Activated CD8-positive, alpha-beta memory T cell treated with anti-CD3 and anti-CD28 coated beads for 1 hour (primary cell): ENCODE measurements at places on chromosomes 12 and 14.

DNA sequence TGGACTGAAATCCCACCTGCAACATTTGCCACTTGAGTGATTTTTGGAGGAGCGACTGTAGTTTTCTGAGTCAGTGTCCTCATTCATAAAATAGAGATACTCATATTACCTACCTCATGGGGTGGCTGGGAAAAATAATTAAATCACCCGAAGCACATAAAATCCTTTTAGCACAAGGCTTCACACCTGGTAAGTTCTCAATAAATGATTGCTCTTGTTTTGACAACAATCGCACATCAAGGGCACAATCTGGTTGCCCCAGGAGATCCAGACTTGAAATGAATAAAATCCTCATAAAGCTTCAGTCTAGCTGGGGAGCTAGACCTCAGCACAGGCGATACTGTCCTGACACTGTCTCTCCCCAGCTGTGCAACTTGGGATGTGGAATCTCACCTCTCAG is 76.0 kb upstream of the CCDC60 start:
- DNase-seq, result no peak

- peak; percentile 91 for DNase-seq
These were observed at the start of gene EID3 for GRCh38 chr12:104303538-104304151. EID3 (plus strand) TSS chr12:104303739; CDS start chr12:104303935, 196 bp downstream.

DNA sequence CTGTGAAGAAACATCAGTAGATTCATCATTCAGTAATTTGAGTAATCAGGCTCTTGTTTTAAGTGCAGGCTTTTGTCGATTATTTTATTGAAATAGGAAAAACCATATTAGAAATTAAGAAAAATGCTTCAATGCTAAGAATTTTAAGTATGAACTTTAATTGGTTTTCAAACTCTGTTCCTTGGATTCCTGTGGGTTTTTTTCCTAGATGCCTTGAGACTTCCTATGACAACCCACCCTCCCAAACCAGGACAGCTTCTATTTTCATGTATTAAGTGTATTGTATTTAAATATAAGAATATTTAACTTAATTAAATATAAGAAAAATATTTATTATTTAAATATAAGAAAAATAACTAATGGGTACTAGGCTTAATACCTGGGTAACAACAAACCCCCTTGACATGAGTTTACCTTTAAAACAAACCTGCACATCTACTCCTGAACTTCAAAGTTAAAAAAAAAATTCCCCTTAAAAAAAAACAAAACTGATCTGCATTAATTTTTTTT is 3.0 kb downstream of the ARHGAP5 start:
- DNase-seq, result no peak

GRCh38 chr14:35369701-35370191 is 34.8 kb downstream of the NFKBIA start:
- DNase-seq, result no peak

GRCh38 chr14:32934881-32935633 is 3.6 kb upstream of the NPAS3 start:
- DNase-seq, result no peak

- DNase-seq, result no peak
These were observed 53.8 kb downstream of the CALM1 start for GRCh38 chr14:90450667-90451066.

DNA sequence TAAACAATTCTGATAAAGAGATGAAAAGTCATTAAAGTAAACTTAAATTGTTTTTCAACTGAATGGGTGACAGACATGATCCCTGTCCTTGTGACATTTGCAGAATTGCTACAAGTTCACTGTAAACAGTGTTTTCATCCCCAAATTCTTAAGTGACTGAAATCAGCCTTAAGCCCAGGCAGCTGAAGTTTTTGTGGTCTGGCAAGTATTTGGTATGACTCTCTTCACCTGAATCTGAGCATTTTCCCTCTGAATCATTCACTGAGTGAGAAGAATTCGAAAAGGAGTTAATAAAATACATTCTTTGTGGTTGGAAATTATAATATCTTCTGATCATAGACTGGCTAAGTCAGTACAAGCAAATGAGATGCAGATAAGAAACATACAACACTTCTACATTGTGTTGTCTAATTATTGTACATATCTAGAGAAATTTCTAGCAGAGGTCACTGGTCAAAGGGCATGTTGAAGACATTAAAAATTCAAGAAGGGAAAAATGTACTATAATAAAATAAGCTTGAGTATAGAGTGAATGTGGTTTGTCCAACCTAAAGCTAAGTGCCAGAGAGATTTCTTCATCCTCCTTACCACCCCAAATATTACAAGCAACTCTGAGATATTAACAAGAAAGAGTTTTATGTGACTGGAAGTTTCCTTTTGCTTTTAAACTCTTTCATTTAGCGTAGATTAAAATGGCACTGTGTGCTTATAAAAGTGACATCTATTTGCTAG is 177.8 kb upstream of the DIO2 start:
- DNase-seq, result no peak

GRCh38 chr12:131477613-131478012 is 233.3 kb upstream of the SFSWAP start:
- DNase-seq, result no peak

DNA sequence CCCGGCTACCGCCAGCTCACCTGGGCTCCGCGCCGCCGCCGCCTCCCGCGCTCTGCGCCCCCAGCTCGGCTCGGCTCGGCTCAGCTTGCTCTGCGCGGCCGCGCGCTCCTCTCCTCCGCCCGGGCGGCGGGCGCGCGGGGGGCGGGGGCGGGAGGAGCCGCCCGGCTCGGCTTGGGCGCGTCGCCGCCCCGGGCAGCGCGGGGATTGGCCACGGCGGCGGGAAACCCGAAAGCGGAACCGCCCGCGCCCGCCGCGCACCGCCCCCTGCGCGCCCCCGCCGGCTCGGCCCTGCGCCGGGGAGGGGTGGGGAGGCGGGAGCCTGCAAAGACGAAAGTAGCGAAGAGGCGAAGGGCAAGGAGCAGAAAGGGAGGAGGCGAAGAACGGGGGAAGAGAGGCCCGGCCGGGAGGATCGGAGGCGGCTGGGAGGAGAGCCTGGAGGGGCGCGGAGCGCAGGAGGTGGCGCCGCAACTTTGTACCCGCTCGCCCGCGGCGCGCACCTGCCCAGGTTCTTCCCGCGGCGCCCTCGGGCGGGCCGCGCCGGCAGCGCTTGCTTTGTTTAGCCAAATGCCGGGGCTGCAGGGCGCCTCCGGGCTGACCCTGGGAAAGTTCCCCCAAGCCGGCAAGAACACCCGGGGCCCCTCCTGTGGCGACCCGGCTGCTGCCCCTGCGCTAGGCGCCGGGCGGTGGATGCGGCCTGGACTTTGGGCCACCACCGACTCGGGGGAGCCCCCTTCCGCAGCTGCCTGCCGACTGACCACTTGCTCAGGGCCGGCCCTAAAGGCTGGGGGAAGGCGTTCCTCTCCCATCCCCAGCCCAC is at the start of gene CAMKK2:
Gene CAMKK2, minus strand, starts transcription at position 92 of the 817 bp plus-strand sequence. CDS start 22,183 bp downstream, outside the sequence.
- DNase-seq, result peak; percentile 49

DNA sequence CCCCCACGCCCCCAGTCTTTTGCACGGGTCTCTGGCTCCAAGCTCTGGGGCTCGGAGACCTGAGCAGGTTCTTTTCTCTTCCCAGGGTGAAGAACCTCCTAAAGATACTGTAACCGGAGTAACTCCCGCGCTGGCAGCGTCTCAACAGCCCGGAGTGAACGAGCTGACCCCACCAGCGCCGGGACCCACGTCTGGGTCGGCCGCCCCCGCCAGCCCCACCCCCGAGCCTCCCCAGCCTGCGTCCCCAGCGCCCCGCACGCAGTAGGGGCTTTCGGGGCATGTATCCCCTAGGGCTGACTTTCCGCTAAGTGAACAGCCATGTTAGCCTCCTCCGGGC is 858 bp downstream of the SLC35F4 start:
- no peak for DNase-seq

DNA sequence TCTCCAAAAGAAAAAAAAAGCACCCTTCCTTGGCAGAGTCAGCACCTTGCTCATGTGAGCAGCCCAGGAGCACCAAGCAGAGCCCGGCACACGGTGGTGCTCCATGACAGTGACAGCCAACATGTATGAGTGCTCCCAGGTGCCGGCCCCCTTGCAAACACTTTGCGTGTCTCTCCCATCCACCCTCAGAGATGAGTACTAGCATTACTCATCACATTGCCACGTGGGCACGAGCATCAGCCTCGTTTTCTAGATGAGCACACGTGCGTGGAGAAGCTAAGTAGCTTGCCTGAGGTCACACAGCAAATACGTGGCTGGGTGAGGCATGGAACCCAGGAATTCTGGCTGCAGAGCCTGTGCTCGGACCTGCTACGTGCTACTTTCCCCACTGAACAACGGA is 177.9 kb upstream of the PRMT8 start:
- DNase-seq, result no peak

DNA sequence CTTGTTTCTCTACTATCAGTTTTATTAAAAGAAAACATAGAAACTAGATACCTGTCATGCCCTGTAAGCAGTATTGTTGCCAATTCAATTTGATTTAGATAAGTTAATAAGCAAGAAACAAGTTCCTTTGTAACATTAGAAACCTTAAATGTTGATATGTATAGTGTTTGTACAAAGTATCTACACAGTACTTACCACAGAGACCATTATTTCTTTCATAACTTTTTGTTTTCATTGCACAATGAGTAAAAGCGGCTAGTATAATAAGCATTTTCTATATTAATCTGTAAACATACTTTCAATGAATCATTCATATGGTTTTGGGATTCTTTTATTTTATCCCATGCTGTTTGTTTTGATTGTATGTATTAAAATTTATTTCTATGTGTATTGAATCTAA is 305.1 kb downstream of the TTC6 start:
- no peak for DNase-seq

GRCh38 chr14:49203676-49204075 is 382.5 kb downstream of the RPS29 start:
- no peak for DNase-seq

- no peak for DNase-seq
These were observed 88.9 kb downstream of the SLC2A13 start for GRCh38 chr12:40016980-40017379.

DNA sequence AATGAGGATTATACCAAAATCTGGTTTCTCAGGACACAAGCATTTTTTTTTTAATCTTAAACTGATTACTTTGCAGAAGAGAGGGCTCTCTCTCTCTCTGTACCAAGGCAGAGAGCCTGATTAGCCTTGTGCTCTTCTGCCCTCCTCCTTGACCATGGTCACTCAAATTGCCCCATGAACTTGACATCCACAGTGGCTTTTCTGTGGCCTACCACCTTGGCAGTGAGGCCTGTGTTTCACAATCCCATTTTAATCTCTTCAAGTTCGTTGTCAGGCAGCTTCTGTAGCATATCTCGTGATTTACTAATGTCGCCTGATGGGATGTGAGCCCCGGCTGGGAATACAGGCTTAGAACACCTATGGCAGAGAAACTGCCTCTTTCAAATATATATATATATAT is 30.7 kb upstream of the PWP1 start:
- no peak for DNase-seq

GRCh38 chr12:64760808-64761573 is 1.8 kb upstream of the GNS start:
- no peak for DNase-seq

DNA sequence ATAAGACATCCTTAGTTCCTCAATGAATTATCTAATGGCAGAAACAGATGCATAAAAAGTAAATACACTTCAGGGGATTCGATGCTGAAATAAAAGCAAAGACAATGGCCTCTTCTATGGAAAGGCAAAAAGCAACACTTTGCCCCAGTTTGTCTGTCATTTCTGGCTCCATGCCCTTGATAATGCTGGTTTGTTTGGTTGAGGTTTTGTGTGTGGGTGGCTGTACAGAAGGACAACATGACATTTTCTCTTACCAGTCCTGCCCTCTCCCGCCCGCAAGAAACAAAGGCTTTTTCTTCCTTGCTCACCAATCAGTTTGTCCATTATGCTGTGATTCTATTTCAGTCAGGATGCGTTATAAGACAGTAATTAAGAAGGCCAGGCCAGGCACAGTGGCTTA is 18.1 kb upstream of the WDR89 start:
- no peak for DNase-seq

DNA sequence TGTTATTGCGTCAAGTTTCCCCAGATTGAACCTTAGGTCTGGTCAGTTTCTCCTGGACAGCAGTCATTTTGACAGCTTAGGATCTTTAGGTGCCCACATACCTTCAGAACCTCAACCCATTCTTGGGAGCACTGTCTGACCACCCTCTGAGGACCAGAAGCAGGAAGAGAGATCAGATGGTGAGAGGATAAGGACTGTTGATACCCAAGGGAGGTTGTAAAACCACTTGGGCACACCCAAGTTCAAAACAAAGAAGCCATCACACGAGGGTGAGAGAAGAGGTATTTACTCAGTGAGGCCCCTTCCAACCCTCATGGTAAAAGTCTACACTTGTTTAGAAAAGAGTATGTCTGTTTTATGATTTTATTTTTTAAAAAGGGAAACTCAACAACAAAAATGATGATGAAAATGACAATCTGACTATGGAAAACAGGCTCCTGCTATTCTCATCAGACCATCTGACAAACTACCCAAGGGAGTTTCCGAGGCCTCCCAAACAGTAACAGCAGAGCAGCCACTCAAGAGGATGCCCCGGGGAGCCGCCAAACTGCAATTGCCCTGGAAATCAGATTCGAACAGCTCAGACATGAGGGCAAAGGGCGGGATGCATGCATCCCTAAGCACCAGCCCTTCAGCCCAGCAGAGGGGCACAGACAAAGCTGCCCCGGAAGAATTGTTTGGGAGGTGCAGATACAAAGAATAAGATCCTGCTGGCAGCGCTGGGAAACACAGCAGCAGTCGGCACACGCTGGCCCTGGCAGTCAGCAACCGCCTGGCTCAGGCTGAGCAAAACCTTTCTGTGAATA is 162.6 kb upstream of the PLEKHG7 start:
- DNase-seq, result no peak

- DNase-seq, result no peak
These were observed 466.9 kb upstream of the STXBP6 start for GRCh38 chr14:25516838-25517237.

- no peak for DNase-seq
These were observed 11.5 kb upstream of the ULK1 start for GRCh38 chr12:131882804-131883520.

GRCh38 chr12:1579651-1580435 is 14.5 kb downstream of the FBXL14 start:
- DNase-seq, result no peak

GRCh38 chr12:57516617-57517153 is 3.6 kb downstream of the DDIT3 start:
- DNase-seq, result no peak

GRCh38 chr12:113565368-113565767 is 93.7 kb upstream of the LHX5 start:
- DNase-seq, result no peak
